Lower lobe of right lung (tissue), 2 donors: ENCODE measurements at places on chromosomes 1 and 21. TPM values are rescaled to one million over a fixed set of nuclear protein-coding genes. Genes with fewer than 3 reads are reported as not detected.

DNA sequence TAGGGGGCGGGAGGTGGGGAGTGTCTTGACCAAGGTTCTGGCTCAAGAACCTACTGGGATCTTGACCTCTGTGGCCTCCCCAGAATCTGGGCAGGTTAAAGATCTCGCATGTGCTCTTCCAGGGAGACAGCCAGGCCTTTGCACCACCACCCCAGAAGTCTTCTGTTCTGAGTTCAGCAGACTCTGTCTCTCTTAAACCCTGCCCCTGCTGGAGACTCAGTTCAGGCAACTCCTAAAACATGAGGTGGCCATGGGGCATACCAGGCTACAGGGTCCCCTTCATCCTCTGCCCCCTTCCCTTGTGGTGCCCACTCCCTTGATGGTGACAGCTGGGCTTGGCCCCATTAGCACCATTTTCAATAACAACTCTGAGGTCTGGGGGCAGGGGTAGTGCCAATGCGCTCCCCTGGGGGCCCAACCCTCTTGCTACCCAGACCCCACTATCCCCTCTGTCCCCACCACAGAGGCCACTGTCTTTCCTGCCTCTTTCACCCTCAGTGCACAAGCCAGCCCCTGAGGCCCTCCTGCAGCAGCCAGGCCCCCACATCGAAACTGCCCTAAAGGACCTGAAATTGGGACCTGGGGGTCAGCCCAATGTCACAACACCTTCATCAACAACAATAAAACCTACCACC, 132.7 kb upstream of the RUNX3 start:
- peak; percentile 15 for DNase-seq

The RPTN gene
- not detected for total RNA-seq

GRCh38 chr1:155126556-155127104, 1.0 kb upstream of the EFNA1 start:
- peak; percentile 92 for DNase-seq

DNA sequence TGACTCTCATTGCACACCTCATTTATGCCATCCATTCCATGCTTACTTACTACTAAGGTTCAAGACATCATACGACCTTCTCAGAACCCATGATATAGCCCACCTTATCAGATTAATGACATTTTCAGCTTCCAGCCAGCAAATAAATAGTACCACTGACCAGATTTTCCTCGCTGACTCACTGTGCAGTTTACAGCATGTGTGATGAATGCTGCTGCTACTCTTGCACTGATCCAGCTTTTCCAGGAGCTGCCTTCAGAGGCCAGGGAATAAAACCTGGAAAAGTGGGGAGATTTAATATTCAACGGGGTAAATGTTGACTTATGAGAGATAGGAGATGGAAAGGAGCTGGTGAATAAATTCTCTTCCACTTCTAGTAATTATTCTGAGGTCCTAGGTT, 247.1 kb downstream of the COL11A1 start:
- DNase-seq, result no peak

- no peak for DNase-seq
Measured at GRCh38 chr21:44713846-44714245, 2.5 kb upstream of the TSPEAR start.

The SLAMF7 gene
- total RNA-seq, result 7.9 TPM

The MMEL1 gene
- 7.6 TPM for total RNA-seq

GRCh38 chr1:206809504-206810084, 37.3 kb upstream of the IL10 start:
- DNase-seq, result no peak

The HRNR gene
- not detected for total RNA-seq

DNA sequence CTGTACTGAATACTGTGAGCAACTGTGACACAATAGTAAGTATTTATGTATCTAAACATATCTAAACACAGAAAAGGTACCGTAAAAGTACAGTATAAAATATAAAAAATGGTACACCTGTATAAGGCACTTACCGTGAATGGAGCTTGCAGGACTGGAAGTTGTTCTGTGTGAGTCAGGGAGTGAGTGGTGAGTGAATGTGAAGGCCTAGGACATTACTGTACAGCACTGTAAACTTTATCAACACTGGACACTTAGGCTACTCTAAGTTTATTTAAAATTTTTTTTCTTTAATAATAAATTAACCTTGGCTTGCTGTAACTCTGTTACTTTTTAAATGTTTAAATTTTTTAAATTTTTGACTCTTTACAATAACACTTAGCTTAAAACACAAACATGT, 24.5 kb upstream of the SHCBP1L start:
- DNase-seq, result no peak

- no peak for DNase-seq
Measured at GRCh38 chr1:163094182-163094581, 25.0 kb downstream of the RGS4 start.

- DNase-seq, result no peak
Measured at GRCh38 chr1:164683235-164683634, 124.3 kb downstream of the PBX1 start.
